Fibroblast of villous mesenchyme (primary cell): ENCODE measurements at places on chromosomes 1 and 21. TPM values are rescaled to one million over a fixed set of nuclear protein-coding genes. Genes with fewer than 3 reads are reported as not detected.

Gene KTI12
- 13.0 and 18.7 TPM in 2 replicates for total RNA-seq

DNA sequence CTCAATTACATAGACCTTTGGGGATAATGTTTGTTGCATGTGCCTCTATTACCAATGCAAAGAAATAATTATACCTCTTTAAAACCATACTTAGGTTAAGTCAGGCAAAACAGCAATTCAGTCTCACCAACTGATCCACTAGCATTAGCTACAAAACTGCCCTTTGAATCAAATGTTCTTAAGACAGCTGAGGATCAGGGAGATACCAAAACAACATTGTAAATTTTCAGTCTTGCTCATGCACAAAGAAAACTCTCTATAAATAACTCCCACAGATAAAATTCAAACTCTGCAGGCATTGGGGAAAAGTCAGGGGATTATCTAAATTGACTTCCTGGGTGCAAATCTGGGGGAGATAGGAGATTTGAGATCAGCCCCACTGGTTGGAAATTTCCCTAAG is 100.9 kb upstream of the DPT start:
- no peak for DNase-seq

- DNase-seq, result no peak
Measured at GRCh38 chr1:29120947-29121485, 2.7 kb downstream of the TMEM200B start.

GRCh38 chr1:196427976-196428734 is 180.1 kb downstream of the KCNT2 start:
- DNase-seq, result no peak

- no peak for DNase-seq
Measured at GRCh38 chr1:102071451-102071850, 74.7 kb upstream of the OLFM3 start.

GRCh38 chr1:182059936-182060335 is 1.6 kb downstream of the ZNF648 start:
- DNase-seq, result no peak
